ENCODE measurements at places on chromosomes 12 and 14.

GRCh38 chr12:92210071-92210470 is 64.4 kb upstream of the BTG1 start:
- DNase-seq: no peak

GRCh38 chr12:19694627-19695026 is 255.3 kb downstream of the AEBP2 start:
- no peak for DNase-seq

DNA sequence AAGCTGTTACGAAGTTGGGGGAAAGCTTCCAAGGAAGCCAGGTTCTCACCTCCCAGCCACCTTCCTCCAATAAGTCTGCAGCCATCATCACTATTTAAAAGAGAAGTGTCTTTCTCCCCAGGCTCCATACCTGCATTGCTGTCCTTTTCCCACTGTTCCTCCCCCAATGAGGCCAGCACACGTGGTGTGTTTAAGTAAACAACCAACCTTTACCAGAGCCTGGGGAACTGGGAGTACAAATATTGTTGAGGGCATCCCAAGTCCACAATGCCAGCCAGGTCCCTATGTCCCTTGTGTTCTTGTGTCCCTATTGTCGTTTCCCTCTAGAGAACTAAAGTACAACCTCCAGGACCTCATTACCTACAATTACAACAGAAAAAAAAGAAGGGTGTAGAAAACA is 49.2 kb upstream of the PNMA1 start:
- DNase-seq: no peak

DNA sequence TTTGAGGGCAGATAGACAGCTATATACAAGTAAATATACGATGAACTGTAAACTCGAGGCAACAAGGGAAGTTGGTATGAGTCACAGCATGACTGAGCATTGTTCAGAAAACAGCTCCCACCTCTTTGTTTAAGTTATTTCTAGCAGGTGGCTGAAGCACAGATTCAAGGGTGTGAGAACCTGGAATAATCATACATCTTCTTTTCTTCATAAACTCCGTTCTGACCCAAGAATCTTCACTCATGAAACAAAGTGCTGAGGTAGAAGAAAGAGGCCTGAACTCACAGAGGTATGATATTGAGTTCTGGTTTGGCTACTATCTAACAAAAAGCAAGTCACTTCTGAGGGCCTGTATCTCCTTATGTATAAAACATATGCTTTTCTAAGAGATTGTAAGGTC is 364.1 kb upstream of the KITLG start:
- DNase-seq: no peak

DNA sequence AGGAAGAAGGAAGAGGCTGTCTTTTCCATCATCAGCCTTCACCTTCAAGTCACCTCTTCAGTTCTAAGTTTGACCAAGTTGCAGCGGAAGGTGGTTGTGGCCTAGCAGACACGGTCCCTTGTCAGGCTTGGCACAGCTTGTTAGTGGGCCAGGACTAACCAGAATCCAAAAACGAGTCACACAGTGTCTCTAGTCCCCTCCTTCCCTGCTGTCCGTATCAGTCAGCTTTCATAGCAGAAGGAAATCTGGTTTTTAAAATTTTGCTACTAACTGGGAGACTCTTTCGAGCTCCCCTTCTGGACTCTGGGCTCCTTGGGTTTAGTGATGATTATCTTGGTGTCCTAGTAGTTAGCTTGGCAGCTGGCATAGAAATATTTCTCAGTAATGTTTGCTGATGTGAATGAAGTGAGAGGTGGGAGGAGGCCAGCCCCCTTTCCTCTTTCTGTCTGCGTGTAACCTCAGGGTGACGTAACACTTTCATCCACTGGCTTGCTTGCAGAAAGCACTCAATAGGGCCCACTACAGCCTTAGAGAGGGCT is 3.8 kb downstream of the ETV6 start:
- DNase-seq: peak; percentile 62

- DNase-seq: no peak
These were observed 7.3 kb downstream of the MSI1 start for GRCh38 chr12:120361506-120362208.

DNA sequence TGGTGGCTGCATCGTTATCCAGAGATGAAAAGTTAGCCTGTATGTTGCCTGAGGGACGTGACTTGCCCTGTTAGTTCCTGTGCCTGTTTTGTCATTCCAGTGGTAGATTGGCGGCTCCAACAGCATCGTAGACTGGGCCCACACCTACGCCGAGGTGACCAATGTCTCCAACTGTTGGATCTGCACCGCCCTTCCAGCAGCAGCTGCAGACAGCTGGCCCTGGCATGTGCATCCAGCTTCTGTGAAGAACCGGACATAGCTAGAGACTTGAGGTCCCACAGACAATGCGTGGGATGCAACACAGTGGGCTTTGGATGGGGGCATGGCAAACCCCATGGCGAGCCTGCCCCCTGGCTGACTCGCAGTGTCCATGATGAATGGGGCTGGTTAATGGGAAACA is 93.0 kb upstream of the TMPO start:
- DNase-seq: no peak

DNA sequence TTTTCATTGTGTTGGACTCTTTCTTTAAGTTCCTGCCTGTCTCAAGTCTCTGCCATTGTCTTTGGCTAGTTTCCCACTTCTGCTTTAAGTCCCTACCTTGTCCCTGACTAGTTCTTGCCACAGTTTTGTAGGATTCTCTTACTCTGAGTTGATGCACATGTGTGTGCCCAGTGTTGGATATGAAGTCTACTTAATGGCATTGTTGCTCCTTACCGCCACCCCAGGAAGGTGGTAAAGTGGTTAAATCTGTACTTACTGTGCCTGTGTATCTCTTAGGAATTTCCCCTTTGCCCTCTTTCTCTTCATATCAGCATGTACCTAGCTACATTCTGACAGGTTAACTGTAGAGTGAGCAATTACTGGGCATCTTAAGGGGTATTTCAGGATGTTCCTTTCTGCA is 227.1 kb downstream of the NUBPL start:
- no peak for DNase-seq

GRCh38 chr12:39502726-39503125 is 59.8 kb upstream of the KIF21A start:
- DNase-seq: no peak

- no peak for DNase-seq
These were observed 583.5 kb upstream of the TBX3 start for GRCh38 chr12:115267464-115267863.

GRCh38 chr14:97499790-97500481 is 702.8 kb downstream of the VRK1 start:
- DNase-seq: no peak

DNA sequence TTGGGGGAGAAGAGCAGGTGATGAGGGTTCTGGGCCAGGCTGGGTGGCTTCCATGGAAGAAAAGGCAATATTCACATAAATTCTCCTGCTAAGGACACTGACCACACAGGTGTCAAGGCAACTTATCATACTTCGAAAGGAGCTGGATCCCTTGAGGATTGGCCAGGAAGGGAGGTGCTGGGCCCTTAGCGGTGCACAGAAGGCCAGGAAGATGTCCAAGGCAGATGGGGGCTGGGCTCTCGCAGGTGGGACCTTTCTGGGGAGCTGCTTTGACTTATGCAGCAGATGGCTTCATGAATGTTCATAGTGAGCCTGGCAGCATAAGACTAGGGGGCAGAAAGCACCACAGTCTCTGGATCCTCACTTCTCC is 3.9 kb downstream of the CD63 start:
- no peak for DNase-seq

GRCh38 chr14:50822501-50823042 is 8.4 kb downstream of the NIN start:
- no peak for DNase-seq

DNA sequence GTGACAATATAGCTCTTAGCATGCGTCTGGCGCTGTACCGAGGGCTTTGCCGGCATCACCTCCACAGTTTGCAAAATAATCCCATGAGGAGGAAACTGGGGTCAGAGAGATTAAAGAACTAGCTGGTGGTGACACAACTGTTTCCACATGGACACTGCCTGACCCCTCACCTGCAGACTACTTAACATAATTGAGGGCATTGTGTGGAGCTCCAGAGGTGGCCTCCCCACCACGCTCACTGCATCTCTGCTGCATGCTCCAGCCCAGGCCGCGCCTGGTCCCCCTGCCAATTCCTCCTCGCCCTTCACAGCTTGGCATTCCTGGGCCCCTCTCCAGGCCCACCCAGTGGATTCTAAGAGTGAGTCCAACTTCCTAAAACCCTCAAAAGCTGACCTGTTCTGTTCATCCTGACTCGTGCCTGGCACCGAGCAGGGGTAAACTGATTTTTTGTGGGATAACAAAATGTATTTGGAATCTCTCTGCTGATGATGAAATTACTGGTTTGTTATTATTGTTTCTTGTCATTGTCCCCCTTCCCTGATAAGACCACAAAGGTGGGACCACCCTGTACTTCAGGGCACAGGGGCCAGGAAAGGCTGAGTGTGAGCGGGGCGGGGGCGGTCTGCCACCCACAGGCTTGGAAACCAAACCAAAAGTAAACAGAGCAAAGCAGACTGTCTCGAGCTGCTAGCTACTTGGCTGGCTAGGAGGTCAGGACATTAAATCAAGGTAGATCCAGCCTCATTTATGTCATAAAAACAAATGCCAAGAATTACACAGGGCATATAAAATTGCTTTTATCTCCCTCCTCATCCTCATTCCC is 40.6 kb downstream of the CHGA start:
- DNase-seq: no peak

GRCh38 chr14:99026471-99026870 is 245.5 kb downstream of the BCL11B start:
- no peak for DNase-seq

DNA sequence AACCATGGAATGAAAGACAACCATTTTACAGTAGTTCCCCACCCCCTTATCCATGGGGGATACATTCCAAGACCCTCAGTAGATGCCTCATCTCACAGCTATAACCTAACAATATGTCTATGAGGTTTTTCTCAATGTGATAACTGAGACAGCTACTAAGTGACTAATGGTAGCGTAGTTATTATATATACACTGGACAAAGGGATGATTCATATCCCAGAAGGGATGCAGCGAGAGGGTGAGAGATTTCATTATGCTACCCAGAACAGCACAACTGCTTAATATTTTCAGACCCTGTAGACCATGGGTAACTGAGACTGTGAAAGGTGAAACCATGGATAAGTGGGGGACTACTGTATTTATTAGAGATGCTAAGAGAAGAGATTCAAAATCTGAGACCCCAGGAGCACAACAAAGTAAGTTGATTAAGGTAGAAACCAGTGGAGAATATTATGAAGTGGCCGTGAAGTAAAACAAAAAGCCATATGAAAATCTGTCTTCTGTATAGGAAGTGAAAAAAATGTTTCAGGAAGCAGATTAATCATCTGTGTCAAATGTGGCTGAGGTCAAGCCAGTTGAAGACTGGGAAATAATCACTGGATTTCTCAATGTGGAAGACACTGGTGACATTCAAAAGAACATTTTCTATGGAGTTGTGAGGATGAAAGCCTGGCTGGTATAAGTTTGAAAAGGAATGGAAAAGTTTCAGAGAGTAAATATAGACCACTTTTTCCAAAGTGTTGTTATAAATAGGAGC is 77.2 kb downstream of the RPL10L start:
- no peak for DNase-seq

GRCh38 chr12:98213556-98213955 is 301.8 kb upstream of the TMPO start:
- DNase-seq: no peak

DNA sequence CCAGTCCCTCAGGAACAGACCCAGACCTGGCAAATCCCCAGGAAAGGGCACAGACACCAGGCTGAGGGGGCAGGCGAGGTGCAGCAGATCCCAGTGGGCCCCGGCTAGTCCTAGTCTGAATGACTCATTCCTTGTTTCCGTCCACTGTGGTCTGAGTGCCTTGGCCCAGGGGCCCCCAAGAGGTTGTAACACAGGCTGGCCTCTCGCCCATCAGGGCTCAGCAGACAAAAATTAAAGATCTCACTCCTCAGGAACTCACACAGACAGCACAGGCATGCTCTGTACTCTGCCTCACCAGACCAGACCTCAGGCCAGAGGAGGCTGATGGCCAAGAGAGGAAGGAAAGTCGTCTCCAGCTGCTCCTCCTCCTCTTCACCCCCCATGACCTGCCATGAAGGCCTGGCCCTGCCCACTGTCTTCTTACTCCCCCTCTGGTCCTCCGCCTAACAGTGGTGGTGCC is 7.7 kb upstream of the LTBP2 start:
- no peak for DNase-seq

DNA sequence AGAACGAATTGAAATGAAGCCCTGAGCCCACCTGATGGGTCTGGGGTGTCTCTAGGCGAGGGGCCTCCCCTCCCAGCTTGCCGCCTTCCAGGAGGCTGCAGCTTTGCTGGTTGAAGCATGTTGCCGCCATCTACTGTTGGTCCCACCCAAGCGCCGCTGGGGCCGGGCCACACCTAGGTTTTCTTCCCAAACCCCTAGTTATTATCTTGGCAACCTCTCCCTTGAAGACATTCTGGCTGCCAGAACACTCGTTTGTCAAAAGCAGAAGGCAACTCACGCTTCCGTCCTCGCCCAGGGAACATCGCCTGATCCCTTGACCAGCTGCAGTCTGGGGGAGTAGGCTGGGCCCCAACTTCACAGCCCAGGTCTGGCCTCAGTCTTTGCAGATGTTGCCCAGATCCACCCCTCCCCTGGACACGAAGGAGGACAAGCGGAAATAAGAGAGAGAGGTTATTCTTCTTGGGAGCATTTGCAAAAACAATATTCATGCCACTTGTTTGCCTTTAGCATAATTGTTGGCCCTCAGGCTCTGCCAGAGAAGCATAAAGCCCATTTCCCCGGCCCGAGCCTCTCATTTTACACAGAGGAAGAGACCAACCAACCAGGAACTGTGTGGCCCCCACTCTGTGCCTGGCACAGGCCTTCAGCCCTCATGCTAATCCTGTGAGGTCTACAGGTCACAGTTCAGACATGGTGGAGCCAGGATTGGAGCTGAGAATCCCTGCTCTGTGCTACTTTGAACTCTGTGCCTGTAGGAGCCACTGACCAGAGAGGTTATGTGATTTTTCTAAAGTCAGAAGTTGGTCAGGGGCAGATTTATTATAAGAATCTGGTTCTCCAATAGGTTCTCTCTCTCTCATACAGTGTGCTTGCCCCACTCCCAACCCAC is 6.8 kb downstream of the EMP1 start:
- no peak for DNase-seq

DNA sequence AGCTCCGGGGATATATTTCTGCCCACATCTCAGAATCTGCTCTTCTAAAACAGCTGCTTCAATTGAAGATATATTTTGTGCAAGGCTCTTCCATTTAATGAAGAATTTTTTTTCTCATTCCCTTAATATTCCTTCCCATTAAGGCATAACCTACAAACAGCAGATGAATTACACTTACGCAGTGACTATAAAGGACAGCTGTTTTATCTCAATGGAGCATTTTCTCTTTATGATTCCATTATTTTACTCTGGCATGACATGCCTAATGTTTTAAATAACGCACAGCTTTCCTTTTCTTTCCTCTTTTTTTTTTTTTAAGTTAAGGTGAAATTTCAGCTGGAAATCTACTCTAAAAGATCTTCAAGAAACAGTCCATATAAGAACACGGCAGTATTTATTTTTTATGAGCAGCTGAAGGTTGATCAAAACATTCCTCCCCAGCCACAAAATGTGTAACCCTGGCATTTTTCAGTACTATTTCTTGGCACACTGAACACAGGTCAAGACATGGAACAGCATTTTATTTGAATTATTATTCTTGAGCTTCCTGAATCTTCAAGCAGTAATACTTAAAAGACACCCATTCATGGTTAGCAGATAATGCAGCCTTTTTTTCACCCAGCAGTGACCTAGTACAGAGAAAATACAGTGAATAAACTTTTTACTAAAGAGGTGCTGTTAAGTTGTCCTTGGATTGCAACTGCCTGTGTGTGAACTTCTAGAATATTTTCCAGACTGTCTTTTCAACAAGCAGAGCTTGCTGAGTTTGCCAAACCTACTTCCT is 118.1 kb upstream of the FOXN3 start:
- no peak for DNase-seq

All from activated naive CD4-positive, alpha-beta T cell treated with Interleukin-2 at 50 U/mL for 16 hours (primary cell).